CD8-positive, alpha-beta memory T cell (primary cell): ENCODE measurements at places on chromosomes 1 and 21. TPM values are rescaled to one million over a fixed set of nuclear protein-coding genes. Genes with fewer than 3 reads are reported as not detected.

- DNase-seq = no peak
Observed at GRCh38 chr1:29408831-29409605, 172.7 kb downstream of the PTPRU start.

- DNase-seq = no peak
Observed at GRCh38 chr1:230868736-230869385, 540 bp upstream of the C1orf198 start.

DNA sequence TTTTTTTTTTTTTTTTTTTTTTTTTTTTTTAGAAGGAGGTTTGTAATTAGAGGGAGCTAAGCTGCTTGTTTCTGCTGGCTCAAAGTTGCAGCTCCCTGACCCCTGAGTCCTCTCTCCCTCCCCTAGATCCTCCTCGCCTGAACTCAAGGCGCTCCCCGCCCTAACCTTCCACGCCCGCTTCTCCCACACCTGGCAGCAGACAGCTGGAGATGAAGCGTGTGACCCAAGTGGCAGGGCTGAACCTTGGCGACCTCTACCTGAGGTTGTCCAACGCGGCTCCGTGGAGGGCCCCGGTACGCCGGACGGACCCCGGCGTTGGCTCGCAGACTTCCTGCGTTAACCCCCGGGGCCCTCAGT is 795 bp downstream of the NGF start:
- DNase-seq = no peak

The GPATCH2 gene
- total RNA-seq = 9.9 TPM

The MINDY1 gene
- 5.7 TPM for total RNA-seq

GRCh38 chr1:62384276-62385005 is 52.4 kb upstream of the USP1 start:
- no peak for DNase-seq

DNA sequence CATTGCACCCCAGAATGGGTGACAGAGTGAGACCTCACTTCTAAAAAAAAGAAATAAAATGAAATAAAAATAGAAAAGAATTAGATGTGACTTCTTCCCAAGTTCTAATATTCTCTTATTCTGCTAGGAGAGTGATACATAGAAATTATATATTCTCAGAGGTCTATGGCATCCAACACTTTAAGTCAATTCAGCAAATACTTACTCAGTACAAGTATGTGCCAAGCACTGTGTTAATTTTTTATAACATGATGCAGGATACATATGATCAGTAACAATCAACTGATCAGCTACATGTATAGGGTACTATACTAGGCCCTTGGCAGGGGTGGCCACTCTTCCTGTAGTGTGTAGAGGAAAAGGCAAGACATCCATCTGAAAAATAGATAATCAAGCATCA is 13.0 kb upstream of the JAK1 start:
- DNase-seq = no peak

- no peak for DNase-seq
Observed at GRCh38 chr1:158506369-158506987, 34.5 kb downstream of the OR10R2 start.

The OPRD1 gene
- not detected for total RNA-seq

DNA sequence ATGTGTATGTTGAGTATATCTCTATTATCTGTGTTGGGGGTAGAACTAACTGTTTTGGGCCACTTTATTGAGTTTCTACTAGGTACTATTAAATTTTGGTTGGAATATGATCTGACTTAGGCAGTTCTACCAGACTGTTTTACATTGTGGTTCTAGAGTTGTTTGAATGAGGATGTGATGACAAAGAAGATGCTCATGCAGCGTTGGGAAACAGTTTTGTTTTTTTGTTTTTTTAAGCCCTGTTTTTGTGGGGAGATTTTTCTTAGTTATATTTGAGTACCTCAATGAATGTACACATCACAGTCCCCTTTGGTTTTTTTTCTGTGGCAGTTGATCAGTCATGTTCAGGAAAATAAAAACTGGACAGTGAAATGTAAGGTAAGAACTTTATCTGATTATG is 40.1 kb downstream of the TMED5 start:
- no peak for DNase-seq
